ENCODE measurements at places on chromosomes 1 and 21. TPM values are rescaled to one million over a fixed set of nuclear protein-coding genes. Genes with fewer than 3 reads are reported as not detected.

FCMR gene
- total RNA-seq: 0.36 TPM

PIGV gene
- total RNA-seq: 10.5 TPM

- no peak for DNase-seq
Measured at GRCh38 chr1:155209312-155209721, 822 bp downstream of the MTX1 start.

GRCh38 chr1:225422031-225422605 lies 5.7 kb downstream of the LBR start:
- DNase-seq: no peak

- DNase-seq: peak; percentile 26
Measured at GRCh38 chr21:27505516-27505915, 538.6 kb upstream of the ADAMTS5 start.

- no peak for DNase-seq
Measured at GRCh38 chr1:207811319-207811718, 59.5 kb downstream of the CD46 start.

- no peak for DNase-seq
Measured at GRCh38 chr1:12314333-12314903, 84.6 kb downstream of the VPS13D start.
